ENCODE measurements at places on chromosomes 6 and 20.

GRCh38 chr20:4247261-4247660 lies 231.9 kb upstream of the RNF24 start:
- no peak for DNase-seq

GRCh38 chr20:54176610-54177009 lies 2.8 kb upstream of the CYP24A1 start:
- DNase-seq = no peak

DNA sequence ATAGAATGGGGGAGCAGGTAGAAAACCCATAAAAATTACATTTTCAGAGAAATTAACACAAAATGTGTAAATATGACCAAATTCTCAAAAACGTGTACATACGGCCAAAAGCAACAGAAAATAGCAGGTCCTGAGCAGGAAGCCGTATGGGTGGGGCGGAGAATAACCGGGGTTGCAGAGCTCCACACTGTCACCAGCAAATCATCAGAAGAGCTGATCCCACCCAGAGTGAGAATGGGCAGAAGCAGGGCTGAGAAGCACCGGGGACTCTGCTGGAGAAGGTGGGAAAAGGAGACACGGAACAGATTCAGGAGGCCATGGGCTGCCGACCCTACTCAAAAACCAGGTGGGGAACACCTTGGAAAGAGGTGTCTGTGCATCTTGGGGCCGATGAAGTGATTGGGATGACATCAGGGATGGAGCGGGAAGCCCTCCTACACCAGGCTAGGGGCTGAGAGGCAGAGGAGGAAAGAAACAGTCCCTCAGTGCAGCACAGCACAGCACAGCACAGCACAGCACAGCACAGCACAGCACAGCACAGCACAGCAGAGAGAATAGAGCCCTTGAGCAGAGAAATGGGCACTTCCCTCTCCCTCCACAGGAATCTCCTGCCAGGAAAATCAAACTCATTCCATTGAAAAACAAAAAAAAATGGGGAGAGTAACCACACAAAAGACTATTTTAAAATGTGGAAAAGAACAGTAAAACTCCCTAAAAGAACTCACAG lies 22.3 kb downstream of the STX7 start:
- no peak for DNase-seq

DNA sequence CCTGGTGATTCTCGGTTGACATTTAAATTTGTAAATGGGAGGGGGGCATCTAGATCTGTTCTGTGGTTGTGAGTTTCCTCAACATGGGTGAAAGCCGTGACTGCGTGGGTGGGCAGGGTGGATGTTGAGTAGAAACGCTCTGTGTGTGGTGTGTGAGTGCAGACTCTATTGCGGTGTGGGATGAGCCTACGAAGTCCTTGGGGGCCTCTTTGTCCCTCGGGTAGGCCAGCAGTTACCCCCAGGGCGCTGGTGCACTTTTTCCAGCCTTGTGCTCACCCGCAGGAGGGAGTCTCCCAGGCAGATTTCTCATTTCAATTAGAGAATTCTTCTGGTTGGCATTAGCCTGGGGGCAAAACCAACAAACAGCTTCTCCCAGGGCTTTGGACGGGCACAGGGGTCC lies 10.6 kb downstream of the TOX2 start:
- peak; percentile 54 for DNase-seq

DNA sequence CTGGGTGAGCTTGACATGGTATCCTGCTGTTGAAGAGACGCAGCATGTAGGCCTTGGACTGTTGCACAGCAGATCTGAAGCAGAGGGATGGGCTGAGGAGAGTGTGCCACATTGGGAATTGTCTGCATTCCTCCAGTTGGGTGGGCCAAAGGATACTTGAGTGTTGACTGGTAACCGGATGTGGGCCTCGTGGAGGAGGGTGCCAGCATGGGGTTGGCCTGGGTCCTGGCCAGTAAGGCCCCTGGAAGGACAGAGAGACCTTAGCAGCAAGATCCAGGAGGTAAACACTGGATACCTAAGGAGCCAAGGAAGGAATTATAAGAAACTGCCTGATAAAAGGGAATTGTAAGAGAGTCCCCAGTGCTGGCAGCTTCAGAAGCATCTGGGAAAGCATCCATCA lies 76.9 kb downstream of the FIG4 start:
- DNase-seq = no peak

GRCh38 chr20:37518059-37518458 lies 3.0 kb upstream of the NNAT start:
- no peak for DNase-seq

- no peak for DNase-seq
Measured at GRCh38 chr20:10541668-10542411, 106.7 kb downstream of the SLX4IP start.

- no peak for DNase-seq
Measured at GRCh38 chr6:25024821-25025220, 89.1 kb upstream of the RIPOR2 start.

- no peak for DNase-seq
Measured at GRCh38 chr6:140271759-140272377, 897.4 kb upstream of the CITED2 start.

DNA sequence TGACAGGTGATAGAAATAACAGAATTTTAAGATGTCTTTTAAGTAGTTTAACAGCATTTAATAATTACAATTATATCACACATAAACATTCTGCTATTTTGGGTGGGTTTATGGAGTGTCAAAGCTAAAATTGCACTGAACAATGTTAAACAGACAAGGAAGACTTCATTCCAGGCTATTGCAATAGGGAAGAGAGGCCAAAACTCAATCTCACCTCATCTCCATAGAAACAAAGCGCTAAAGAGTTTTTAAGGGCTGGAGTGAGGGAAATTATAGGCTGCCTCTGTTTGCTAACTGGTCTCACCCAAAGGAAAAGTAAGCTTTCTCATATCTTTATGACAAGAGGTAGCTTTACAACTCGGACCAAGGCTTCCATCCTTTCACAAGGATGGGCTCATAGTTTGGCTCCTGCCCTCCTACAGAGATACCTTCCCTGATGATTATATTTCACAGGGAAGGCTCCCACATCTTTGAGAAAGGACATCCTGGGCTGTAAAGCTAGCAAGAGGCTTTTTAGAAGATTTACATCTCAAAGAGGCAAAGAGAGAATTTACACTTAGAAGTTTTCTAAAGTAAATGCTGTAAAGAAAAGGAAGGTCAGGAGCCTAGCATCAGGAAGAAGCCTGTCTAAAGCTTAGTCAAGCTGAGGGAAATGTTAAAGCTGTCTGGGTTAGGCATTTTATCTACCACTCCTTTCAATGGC lies 350.2 kb upstream of the IMPG1 start:
- DNase-seq = no peak

DNA sequence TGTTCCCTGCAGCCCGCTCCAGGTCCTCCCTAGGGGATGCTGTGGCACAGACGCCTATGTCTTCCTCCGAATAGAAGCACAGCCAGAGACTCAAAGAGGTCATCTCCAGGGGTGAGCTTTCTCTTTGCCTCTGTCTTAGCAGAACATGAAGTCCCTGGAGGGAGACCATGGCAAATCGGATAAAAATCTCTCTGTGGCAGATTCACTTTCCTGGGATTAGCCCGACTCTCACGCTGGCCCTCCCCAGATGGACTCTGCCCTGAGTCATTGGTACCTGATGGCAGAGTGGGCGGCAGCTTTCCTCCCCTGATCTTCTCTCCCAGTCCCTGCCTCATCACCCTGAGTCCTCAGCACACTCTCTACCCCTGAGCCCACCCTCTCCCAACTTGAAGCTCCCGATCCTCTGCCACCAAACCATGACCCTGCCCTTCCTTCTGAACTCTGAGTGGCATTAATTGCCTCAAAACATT lies 58.0 kb upstream of the CCDC167 start:
- DNase-seq = no peak

DNA sequence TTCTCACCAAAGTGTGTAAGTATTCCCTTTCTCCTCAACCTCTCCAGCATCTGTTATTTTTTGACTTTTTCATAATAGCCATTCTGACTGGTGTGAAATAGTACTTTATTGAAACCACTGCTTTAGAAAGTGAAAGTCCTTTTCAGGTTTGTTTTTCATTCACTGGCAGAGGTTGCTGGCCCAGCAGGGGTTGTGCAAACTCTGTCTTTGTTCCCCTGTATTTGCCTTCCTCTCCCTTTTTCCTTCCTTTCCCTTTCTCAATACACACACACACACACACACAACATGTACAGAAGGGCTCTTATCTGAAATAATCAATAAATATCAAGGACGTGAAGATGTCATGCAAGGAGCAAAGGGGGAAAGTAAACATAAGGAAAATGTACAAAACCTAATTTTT lies 99.8 kb downstream of the LY86 start:
- no peak for DNase-seq

- DNase-seq = no peak
Measured at GRCh38 chr6:56849896-56850295, 105.0 kb upstream of the BEND6 start.

- DNase-seq = no peak
Measured at GRCh38 chr6:96563853-96564252, 925 bp downstream of the FHL5 start.

- DNase-seq = no peak
Measured at GRCh38 chr6:88989215-88989614, 25.8 kb upstream of the RNGTT start.

GRCh38 chr6:138008791-138009190 lies 98.4 kb downstream of the PERP start:
- no peak for DNase-seq

GRCh38 chr20:19621072-19621471 lies 137.0 kb upstream of the RIN2 start:
- DNase-seq = no peak

- no peak for DNase-seq
Measured at GRCh38 chr6:87115402-87116135, 20.7 kb upstream of the CGA start.

GRCh38 chr20:49523767-49524360 lies 41.4 kb upstream of the KCNB1 start:
- DNase-seq = no peak

- no peak for DNase-seq
Measured at GRCh38 chr6:160036790-160037206, 67.9 kb downstream of the IGF2R start.

DNA sequence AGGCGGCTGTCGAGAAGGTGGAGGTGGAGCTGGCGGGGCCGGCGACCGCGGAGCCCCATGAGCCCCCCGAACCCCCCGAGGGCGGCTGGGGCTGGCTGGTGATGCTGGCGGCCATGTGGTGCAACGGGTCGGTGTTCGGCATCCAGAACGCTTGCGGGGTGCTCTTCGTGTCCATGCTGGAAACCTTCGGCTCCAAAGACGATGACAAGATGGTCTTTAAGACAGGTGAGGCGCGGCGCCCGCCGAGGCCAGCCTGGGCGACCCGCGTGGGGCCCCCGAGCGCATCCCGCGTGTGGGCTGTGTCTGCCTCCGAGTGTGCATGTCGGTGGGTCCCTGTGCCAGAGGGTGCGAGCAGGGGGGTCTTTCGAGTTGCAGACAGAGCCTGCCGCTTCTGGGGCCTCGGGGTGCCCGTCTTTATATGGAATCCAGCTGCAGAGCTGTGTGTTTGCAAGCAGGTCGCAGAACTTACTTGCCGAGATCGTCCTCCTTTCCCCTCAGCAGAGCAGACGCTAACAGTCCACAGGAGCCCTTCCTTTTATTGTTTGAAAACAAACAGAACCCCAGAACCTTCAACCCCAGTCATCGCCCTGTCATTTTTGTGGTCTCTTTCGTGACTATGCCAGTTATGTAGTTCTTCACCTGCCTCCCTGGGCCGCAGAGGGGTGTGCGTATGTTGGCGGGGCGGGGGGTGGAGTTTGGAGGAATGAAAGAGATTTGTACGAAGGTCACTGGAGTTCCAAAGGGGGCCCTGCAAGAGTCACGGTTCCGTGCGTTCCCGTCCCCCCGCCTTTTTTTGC lies 766 bp downstream of the SLC16A10 start:
- DNase-seq = peak; percentile 57

GRCh38 chr20:63712191-63712590 lies 4.4 kb downstream of the ZGPAT start:
- no peak for DNase-seq

- no peak for DNase-seq
Measured at GRCh38 chr6:119161438-119161837, 83.0 kb upstream of the FAM184A start.

GRCh38 chr6:74735304-74735703 lies 470.5 kb downstream of the COL12A1 start:
- no peak for DNase-seq

DNA sequence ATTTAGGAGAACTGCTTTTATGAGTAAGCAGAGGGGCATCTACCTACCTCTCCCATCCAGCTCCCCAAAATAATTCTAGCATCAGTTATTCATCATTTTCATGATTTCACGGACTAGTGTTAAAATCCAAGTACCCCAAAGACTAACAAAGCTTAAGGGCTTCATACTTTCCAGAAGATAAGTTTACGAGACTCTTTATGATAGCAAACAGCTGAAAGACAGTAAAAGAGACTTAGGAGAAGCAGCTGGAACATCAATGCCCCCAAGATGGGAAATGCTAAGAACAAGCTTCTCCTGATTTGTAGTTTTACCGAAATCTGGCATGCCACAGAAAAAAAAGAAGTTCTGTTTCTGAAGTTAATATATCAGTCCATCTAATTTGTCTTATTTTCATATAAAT lies 70.0 kb downstream of the COL12A1 start:
- DNase-seq = no peak

DNA sequence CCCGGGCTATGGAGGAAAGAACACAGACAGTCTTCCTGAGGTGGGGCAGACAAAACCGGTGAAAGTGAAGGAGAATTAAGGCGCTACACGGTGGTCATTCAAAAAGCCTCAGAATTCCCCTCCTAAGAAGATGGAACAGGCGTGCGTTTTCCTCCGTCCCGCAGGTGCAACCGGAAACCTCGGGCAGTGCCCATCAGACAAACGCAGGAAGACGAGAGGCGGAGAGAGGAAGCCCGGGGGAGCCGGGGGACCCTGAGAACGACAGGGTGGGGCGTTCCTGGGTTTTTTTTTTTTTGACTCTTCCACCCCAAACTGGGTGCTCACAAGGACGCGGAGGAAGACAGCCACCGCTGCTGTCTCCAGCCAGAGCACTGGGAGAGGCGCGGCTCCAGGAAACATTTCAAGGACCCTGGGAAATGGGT lies 25.4 kb downstream of the TTLL2 start:
- DNase-seq = no peak

DNA sequence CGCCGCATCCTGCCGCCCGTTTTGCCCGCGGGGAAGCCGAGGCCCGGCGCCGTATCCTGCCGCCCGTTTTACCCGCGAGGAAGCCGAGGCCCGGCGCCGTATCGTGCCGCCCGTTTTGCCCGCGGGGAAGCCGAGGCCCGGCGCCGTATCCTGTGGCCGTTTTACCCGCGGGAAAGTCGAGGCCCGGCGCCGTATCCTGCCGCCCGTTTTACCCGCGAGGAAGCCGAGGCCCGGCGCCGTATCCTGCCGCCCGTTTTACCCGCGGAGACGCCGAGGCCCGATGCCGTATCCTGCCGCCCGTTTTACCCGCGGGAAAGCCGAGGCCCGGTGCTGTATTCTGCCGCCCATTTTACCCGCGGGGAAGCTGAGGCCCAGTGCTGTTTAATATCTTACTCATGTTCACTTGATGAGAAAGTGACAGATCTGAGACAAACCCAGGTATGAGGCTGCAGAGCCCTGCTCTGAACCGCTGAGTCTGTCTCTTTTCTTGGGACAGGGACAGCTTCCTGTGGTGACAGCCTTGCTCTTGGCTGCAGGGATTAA lies 129.4 kb downstream of the CDH26 start:
- no peak for DNase-seq
